ENCODE measurements at places on chromosomes 12 and 14. TPM values are rescaled to one million over a fixed set of nuclear protein-coding genes. Genes with fewer than 3 reads are reported as not detected.

Gene RIMBP2
- total RNA-seq, result 8.3 TPM

Gene PLA2G1B
- not detected for total RNA-seq

Gene ALDH1L2
- 2.4 TPM for total RNA-seq

Gene GLIPR1L1
- total RNA-seq, result not detected

Gene PTCSC3
- total RNA-seq, result not detected

DNA sequence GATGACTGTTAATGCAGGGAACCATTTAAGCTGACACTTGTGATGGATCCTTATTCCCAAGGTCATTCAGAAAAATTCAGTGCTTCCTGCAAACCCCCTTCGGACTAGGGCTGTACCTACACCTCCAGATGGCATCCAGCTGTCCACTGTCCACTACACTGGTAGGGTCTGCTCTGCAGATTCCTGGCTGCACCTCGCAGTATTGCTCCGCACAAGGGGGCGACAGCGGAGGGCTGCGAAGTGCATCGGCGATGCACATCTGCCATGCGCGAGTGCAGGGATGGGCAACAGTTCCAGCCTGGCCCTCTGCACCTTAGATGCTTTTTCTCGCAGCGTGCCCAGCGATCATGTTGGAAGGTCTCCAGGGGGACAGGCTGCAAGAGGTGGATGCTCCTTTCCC, 55.5 kb downstream of the KCNA5 start:
- no peaks in the 10 kb centered on the region for H3K36me3 ChIP-seq
- peaks cover 21% of the 10 kb centered on the region for H3K4me1 ChIP-seq
- peaks cover 3% of the 10 kb centered on the region for H3K27me3 ChIP-seq
- no peak for DNase-seq
- no peak overlapping the region for H3K27ac ChIP-seq
- no peak overlapping the region for H3K4me3 ChIP-seq

DNA sequence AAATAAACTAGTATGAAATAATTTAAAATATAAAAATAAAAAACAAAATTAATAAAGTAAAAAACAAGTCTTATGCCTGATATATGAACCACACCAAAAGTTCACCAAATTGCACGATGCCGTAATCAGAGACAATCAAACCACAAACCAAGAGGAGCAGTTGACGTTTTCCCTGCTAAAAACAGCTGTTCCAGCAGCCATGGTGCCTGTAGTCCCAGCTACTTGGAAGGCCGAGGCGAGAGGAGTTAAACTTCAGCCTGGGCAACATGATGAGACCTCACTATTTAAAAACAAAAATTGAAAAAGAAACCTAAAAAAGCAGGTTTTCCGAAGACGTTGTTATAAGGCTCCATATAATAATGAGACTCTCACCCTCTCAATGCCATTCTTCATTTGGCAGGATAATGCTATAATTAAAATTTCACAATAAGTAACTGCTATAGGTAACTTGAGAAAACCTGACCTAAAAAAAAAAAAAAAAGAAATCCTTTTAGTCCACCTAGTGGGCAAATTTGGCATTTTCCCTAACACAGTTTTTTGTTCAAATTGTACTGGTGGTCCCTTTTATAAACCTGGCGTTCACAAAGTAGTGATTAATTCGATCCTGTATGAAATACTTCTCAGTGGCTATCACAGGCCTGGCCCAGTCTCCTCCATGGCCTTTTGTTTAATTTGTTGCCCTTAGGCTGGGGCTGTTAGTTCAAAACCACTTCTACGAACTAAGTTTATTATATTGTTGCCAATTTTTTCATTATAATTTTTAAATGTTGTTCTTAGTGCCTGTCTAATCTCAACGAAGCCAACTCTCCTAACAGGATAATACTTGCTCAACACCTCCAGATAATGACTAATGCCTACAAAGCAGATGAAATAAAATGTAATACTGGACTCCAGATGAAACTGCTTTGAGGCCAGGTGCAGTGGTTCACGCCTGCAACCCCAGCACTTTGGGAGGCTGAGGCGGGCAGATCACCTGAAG, 62.1 kb downstream of the TNFAIP2 start:
- H3K4me3 ChIP-seq, result no peak overlapping the region
- DNase-seq, result no peak
- H3K4me1 ChIP-seq, result peaks cover 31% of the 10 kb centered on the region
- H3K27ac ChIP-seq, result no peak overlapping the region
- H3K27me3 ChIP-seq, result peaks cover 15% of the 10 kb centered on the region

DNA sequence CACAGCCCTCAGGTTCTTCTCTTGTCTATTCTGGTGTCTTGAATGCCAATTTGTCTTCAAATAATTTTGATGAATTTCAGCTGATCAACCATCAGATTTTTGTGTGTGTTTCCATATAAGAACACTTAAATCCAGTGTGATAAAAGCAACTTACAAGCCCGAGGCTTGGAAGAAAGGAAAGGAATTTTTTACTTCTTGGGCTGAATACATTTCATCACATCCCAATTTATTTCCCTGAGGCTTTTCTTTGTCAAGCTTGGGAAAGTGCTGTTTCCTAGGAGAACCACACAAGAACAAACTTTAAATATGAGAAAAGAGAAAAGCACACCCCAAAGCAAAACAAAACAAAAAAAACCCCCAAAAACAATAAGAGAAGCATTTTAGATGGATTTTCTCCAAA, 26.6 kb downstream of the GPRC5D start:
- no peak for DNase-seq
- H3K4me1 ChIP-seq, result peaks cover 24% of the 10 kb centered on the region
- H3K36me3 ChIP-seq, result peaks cover 18% of the 10 kb centered on the region

DNA sequence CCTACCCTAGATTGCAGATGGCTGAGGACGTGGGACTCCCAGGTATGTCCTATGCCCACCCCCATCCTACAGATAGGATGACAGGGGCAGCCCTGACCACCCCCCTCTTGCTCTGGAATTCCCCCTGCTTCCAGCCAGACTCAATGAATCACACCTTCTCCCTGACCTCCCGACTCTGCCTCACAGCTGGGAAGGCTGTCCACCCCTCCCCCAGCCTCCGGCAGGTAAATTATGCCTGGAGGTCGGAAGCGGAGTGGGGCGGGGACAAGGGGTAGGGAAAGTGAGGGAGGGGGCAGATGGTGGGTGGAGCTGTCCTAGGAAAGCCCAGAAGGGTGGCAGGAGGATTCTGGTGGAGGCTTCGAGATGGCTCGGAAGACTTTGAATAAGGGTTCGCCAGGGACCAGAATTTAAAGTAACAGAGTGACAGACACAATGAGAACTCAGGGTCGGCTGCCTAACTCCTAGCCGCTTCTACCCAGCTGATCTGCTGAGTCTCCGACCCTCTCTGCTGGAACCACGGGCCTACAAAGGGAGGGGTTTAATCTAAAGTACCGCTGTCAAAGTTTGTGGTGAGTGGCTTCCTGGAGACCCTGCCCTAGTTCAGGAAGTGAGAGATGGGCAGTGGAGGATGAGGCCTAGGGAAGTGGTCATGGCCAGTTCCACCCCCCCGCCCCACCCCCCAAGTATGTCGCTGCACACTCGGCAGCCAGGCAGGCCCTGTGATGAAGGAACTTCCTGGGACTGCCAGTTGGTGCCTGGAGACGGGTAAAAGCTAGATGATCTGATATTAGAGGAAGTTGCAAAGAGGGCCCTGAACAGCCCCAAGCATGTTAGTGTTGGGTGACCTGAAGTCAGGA, 4.2 kb downstream of the PLEKHG3 start:
- peaks cover 52% of the 10 kb centered on the region for H3K4me1 ChIP-seq
- H3K4me3 ChIP-seq, result peak overlapping the region; percentile 39
- no peak for DNase-seq
- peaks cover 18% of the 10 kb centered on the region for H3K36me3 ChIP-seq
- peak overlapping the region; percentile 70 for H3K27ac ChIP-seq

- no peak for DNase-seq
- no peaks in the 10 kb centered on the region for H3K27me3 ChIP-seq
- H3K4me1 ChIP-seq, result peaks cover 18% of the 10 kb centered on the region
- H3K36me3 ChIP-seq, result peaks cover 3% of the 10 kb centered on the region
- H3K4me3 ChIP-seq, result no peak overlapping the region
Observed at GRCh38 chr12:63922474-63922873, 78.0 kb downstream of the SRGAP1 start.

GRCh38 chr14:90489306-90489705, 92.5 kb downstream of the CALM1 start:
- DNase-seq, result no peak
- peaks cover 17% of the 10 kb centered on the region for H3K4me1 ChIP-seq
- no peak overlapping the region for H3K27ac ChIP-seq
- peaks cover 1% of the 10 kb centered on the region for H3K27me3 ChIP-seq
- H3K4me3 ChIP-seq, result no peak overlapping the region

- DNase-seq, result no peak
- H3K27ac ChIP-seq, result no peak overlapping the region
- no peaks in the 10 kb centered on the region for H3K4me1 ChIP-seq
- peaks cover 60% of the 10 kb centered on the region for H3K27me3 ChIP-seq
Observed at GRCh38 chr14:36570065-36570464, 12.3 kb downstream of the NKX2-8 start.

- no peak for DNase-seq
- no peak overlapping the region for H3K4me3 ChIP-seq
- H3K4me1 ChIP-seq, result no peaks in the 10 kb centered on the region
Observed at GRCh38 chr12:50351120-50352043, 45.0 kb downstream of the FAM186A start.

GRCh38 chr12:31031951-31032335, 41.7 kb upstream of the DDX11 start:
- H3K36me3 ChIP-seq, result peaks cover 2% of the 10 kb centered on the region
- H3K27ac ChIP-seq, result no peak overlapping the region
- H3K4me1 ChIP-seq, result peaks cover 10% of the 10 kb centered on the region
- H3K27me3 ChIP-seq, result peaks cover 6% of the 10 kb centered on the region
- no peak overlapping the region for H3K4me3 ChIP-seq

DNA sequence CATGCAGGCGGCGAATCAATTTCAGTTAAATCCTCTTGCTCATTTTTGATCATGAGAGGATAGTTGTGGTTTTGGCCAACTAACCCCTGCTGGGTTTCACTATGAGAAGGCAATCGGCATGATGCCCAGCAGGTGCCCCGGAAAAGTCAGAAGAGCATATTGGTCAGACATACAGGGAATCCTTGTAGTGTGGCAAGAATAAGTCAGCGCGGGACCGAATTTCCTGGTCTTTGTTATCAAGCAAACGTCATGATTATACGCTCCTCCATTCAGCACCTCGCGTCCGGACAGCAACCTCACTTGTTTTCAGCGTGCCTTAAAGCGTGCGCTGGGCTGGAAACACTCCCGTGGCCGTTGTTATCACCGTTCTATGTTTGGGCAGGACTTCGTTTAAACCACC, 1.8 kb downstream of the TBC1D30 start:
- H3K4me1 ChIP-seq, result peaks cover 16% of the 10 kb centered on the region
- peak; percentile 76 for DNase-seq
- H3K4me3 ChIP-seq, result peak overlapping the region; percentile 37
- H3K27ac ChIP-seq, result no peak overlapping the region
- peaks cover 2% of the 10 kb centered on the region for H3K36me3 ChIP-seq

DNA sequence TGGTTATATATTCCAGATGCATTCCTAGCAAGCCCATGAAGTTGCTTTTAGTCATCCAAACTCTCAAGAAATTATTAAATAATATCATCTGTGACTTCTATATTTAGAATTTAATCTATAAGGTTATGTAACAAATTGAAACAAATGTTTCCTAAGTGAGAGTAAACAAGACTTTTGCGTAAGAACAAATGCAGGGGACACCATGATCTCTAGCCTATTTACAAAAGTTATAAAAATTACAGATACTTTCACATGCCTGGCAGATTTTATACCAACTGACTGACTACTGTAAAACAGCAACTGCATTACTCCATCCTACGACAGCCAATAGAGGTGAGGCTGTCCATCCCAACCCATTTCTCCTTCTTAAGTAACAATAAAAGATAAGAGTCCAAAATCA, 20.4 kb upstream of the DIO2 start:
- H3K27ac ChIP-seq, result no peak overlapping the region
- no peak overlapping the region for H3K4me3 ChIP-seq
- H3K36me3 ChIP-seq, result no peaks in the 10 kb centered on the region
- no peaks in the 10 kb centered on the region for H3K27me3 ChIP-seq
- no peaks in the 10 kb centered on the region for H3K4me1 ChIP-seq

GRCh38 chr14:58861586-58861985, 223.8 kb downstream of the DACT1 start:
- DNase-seq, result no peak
- H3K4me1 ChIP-seq, result peaks cover 47% of the 10 kb centered on the region
- H3K4me3 ChIP-seq, result no peak overlapping the region
- H3K27me3 ChIP-seq, result no peaks in the 10 kb centered on the region
- peaks cover 16% of the 10 kb centered on the region for H3K36me3 ChIP-seq

DNA sequence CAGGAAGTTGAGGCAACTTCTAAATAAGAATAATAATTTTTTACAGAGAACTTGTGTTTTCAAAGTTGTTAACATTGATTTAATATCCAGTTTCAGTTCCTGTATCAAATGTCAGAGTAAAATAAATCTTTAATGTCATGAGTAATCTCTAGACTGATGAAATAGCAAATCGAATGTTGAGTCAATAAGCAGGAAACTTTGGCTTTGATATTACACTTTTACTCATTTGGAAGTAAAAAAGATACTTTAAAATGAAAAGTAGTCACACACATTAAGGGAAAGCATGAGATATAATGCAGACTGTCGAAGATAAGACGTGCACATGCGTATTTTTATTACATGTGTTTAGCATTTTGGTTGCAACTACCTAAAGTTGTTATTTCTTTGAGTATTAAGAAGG, 78.2 kb upstream of the PTGDR start:
- peaks cover 13% of the 10 kb centered on the region for H3K27me3 ChIP-seq
- no peaks in the 10 kb centered on the region for H3K36me3 ChIP-seq
- no peak overlapping the region for H3K4me3 ChIP-seq
- no peak overlapping the region for H3K27ac ChIP-seq
- H3K4me1 ChIP-seq, result peaks cover 9% of the 10 kb centered on the region

DNA sequence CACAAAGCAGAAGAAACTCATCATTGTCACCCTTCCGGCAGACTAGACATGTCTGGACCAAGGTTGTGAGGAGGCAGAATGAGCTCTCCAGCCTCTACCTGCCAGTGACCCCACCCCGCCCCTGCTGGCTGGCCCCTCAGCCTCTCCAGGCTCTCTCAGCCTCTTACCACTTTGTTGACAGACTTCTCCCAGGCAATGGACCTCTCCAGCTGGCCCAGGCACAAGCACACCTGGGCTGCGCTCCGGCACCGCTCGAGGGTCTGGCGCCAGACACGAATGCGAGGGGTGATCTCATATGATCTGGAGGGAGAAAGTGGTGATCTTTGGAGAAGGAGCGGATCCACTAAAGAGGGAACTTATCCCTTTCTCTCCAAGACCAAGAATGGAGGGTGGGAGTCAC, 30.3 kb downstream of the BAZ2A start:
- H3K27me3 ChIP-seq, result no peaks in the 10 kb centered on the region
- H3K36me3 ChIP-seq, result peaks cover 48% of the 10 kb centered on the region

DNA sequence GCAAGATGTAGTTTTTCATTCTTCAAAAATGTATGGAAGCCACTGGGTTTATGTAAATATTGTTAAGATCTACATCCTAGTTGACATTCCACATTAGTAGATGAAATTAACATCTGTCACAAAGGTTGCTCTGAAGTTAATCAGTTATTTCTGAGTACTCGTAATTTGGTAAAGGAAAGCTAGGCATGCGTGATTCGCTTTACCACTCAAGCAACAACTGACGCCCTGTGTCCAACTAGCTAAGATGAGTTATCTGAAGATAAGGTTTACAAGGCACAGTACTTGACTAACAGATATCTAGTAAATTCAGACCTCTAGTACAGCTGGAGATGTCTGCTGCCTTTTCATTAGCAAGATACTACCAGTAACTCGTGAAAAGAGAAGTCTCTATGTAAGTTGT, 14.1 kb downstream of the PRKD1 start:
- H3K27ac ChIP-seq, result no peak overlapping the region
- H3K4me1 ChIP-seq, result peaks cover 6% of the 10 kb centered on the region
- H3K4me3 ChIP-seq, result no peak overlapping the region
- H3K27me3 ChIP-seq, result no peaks in the 10 kb centered on the region
- H3K36me3 ChIP-seq, result peaks cover under 1% of the 10 kb centered on the region
